ENCODE measurements at places on chromosomes 4 and X. TPM values are rescaled to one million over a fixed set of nuclear protein-coding genes. Genes with fewer than 3 reads are reported as not detected.

DNA sequence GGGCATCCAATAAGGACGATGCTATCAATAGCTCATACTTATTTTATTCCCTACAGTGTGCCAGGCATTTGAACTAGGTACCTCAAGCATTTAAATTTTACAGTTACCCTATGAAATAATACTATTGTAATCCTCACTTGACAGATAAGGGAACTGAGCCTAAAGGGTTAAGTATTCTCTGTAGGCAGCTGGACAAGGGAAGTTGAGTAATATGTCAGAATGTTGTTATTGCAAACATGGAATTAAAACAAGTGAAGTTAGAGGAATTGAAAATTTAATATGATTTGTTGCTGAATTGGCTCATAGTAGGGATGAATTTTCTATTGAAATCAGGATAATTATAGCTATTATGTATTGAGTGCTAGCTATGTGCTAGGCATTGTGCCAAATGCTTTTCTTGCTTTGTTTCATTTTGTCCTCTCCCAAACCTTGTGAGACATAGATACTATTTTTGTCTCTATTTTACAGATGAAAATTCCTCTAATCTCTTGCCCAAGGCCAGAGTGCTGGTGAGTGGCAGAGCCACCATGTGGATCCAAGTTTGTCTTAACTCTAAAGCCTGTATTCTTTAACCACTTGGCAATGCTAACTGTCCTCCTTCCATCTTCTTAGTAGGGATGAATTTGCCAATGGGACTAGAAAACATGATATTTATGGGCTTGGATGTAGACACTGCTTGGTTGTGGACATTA lies 58.1 kb downstream of the TMEM164 start:
- DNase-seq = no peak

DNA sequence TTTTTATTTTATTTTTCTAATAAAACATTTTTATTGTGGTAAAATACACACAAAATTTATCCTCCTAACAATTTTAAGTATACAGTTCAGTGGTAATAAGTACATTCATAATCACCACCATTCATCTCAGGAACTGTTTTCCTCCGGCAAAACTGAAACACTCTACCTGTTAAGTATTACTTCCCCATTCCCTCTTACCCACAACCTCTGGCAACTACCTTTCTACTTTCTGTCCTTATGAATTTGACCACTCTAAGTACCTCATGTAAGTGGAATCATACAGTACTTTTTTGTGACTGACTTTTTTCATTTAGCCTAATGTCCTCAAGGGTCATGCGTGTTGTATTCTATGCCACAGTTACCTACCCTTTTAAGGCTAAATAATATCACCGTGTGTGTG lies 21.1 kb upstream of the HSFX4 start:
- no peak for DNase-seq

Gene IL1RAPL1
- not detected for total RNA-seq

DNA sequence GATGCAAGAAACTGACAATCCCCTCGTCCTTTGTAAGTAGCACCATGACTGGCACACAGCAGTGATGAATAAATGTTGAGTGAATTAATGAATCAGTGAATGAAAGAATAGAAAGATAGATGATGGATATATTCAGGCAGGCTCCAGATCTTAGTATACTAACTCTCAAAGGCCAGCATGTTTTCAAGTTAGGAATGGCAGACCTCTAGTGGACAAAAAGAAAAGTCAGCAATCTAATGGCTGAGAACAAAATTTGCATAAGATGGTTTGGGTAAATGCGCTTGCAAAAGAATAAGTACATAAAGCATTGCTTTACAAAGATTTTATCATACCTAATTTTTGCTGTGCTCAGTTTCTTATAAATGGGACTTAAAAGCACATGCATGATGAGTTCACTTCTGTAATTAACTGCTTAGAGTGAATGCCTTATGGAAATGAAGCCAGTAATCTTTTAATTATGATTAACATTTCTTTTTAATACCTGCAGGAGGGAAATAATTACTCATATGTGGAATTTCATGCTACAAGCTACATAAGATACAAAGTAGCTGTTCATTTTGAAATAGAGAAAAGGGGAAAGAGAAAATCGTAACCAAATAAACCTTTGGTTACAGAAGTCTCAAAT lies 126.9 kb upstream of the GPRIN3 start:
- DNase-seq = no peak

- DNase-seq = no peak
These were observed 157.6 kb downstream of the DCLK2 start for GRCh38 chr4:150235808-150236271.

DNA sequence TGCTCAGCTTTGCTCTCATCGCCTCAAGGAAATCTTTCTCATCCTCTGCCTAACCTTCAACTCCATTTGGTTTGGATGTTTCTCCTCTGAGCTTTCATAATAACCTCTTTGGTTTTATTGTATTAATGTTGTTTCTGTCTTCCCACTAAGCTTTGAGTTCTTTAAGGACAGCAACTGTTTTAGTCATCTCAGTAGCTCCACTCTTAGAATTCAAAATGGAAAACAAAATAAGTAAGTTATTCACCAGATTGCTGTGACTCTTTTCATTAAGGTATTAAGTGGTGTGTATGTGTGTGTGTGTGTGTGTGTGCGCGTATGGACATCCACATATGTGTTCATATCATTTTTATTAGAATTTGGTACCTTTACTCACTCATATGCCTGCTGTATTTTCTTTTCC lies 279.2 kb upstream of the BOD1L1 start:
- no peak for DNase-seq

GRCh38 chr4:52856801-52857200 lies 5.3 kb upstream of the RASL11B start:
- DNase-seq = no peak

Gene LRIT3
- 0.08 TPM for total RNA-seq

DNA sequence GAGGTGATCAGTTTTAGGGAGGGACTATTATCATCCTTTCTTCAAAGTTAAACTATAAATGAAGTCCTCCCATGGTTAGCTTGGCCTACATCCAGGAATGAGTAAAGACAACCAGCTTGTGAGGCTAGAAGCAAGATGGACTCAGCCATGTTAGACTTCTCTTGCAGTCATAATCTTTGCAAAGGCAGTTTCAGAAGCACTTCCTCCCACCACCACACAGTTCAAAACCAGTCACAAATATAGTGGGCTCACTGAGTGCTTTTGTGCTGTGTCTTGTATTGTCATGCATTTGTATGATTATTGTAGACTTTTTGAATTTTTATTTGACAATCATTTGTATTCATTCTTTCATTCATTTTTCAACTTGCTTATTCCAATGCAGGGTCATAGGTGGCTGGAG lies 204.5 kb downstream of the ZNF674 start:
- no peak for DNase-seq

DNA sequence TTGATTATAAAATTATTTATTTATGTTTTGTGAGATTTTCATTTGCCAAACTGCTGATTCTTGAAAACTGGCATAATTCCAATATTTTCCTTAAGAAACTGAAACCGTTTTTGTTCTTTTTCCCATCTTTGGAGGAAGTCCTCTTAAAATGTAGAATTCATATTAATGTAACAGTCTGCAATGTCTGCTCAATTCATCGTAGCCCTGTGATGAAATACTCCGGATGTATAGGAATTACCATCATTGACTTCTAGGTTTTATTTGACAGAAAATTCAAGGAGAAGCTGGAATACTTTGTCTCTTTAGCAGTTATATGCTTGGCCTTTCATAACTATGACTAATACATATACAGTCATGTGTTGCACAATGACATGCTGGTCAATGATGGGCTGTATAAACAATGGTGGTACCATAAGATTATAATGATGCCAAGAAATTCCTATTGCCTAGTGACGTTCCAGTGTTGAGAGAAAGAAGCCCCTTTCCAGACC lies 185.0 kb upstream of the GPRIN3 start:
- no peak for DNase-seq

Gene SLIT2
- not detected for total RNA-seq

Gene CEP135
- total RNA-seq = 15.5 TPM
